Hypothalamus (tissue), 51 donors: ENCODE measurements at places on chromosomes 7 and 10.

DNA sequence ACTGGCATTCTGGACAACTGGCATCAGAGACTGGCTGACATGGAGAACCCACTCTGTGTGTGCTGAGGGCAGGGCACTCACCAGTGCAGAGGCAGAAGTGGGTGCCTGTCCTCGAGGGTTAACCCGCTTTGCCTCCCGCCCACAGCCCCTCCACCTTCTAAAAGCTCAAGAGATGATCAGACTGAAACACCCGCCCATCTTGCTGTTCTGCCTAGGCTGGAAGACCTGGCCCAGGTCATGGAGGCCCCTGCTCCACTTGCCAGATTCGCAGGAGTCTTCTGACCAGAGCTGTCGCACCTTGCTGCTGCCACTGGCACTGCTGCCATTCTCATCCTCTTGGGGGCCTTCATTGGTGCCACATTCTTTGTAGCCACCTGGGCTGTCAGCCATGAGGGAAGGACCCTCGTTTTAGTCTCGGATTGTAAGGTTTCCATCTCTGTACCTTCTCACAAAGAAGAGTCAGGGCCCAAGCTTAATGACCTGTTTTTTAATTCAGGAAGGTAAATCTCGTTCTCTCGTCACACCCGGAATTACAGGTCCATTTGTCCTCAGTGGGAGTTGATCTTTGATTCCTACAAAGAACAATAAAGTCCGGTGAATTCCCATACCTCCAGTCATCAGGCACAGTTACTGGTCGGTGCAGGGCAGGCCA lies 1.9 kb downstream of the CYREN start:
- DNase-seq, result no peak

DNA sequence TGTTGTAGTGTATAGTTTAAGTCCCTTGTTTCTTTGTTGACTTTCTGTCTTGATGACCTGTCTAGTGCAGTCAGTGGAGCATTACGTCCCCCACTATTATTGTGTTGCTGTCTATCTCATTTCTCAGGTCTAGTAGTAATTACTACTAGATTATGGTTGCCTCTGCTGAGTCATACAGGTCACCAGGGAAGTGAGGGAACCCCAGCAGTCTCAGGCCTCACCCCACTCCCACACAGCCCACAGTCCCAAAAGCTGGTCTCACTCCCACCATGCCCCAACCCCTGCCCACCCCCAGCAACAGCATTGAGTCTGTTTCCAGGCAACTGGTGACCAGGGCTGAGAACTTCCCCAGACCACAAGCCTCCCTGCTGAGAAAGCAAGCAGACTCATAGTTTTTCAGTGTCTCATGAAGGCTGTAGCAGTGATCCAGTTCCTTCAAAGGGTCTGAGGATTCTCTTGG lies 88.0 kb downstream of the PLXDC2 start:
- no peak for DNase-seq

DNA sequence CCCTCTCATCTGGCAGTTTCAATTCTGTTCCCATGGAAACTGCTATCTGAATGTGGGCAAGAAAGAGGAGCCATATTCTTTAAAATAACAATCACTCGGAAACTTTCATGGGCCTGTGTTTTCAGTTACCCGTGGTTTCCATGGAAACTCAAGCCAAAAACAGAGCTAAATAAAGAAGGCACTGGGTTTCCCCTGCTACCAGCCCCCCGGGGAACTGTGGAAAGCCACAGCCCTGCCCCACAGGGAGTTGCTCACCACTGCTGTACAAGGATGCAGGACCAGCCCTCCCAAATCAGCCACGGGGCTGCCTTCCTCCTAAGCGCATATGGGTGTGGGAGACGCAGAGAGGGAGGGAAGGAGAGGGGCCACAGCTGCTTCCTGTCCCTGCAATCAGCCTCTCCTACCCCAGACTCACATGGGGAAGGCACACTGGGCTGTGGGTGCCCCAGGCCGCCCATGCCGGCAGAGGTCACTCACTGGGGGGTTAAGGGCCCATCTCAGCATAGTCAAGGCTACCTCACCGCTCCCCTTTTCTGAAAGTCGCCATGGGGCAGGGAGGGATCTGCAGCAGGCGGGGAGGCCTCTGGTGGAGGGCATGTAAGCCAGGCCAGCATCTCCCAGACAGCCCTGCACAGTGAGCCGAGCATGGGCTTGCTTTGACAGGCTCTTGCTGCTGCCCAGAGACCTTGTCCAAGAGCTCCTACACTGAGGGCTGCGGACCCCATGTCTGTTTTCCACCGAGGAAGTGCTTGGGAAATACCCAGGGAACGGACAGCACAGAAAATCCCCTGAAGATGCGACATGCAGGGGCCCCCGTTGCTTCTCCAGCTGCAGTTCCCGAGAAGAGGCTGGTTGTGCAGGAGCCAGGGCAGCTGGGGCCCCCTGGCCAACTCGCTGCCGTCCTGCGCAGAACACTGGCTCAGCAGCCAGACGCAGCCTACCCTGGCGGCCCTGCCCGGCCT lies 157.3 kb upstream of the PPP2R2D start:
- no peak for DNase-seq

- DNase-seq, result no peak
These were observed 29.4 kb upstream of the ADCYAP1R1 start for GRCh38 chr7:31022726-31023125.

- DNase-seq, result no peak
These were observed 130.8 kb upstream of the LYZL1 start for GRCh38 chr10:29158066-29158465.

DNA sequence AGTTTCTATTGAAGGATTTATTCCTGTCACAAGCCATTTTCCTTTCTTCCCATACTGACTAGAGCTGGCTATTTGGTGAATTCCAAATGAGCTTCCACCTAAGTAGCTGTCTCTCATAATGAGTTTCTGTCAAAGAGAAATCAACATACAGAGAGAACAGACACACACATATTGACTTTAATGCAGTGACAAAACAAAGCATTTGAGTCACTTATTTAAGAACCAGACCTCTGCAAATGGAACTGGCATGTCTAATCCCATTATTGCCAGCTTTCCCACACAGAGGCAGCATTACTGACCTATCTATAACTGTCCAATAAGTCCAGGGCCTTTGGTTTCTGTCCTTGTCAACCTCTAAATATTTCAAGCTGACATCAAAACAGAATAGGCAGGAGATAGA lies 179.3 kb upstream of the CSTF2T start:
- no peak for DNase-seq

DNA sequence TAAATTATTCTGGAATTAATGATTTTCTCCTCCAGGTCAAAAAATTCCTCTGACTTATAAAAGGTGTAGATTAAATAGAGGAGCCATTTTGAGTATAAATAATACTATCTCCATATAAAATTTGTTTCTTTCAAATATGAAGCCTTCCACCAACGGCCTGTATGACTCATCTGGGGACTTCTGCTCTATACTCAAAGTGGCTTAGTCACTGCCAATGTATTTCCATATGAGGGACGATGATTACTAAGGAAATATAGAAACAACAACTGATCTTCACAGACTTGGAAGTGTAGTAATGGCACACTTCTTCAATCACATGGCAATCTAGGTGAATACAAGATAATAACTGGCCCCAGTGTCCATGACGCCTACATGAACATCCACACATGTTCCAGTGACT lies 335.6 kb upstream of the HGF start:
- DNase-seq, result no peak

GRCh38 chr7:140144821-140145220 lies 32.0 kb downstream of the KDM7A start:
- DNase-seq, result no peak

GRCh38 chr7:16755397-16755796 lies 1.8 kb downstream of the TSPAN13 start:
- DNase-seq, result no peak

GRCh38 chr10:440127-440526 lies 249.3 kb downstream of the DIP2C start:
- DNase-seq, result no peak

- no peak for DNase-seq
These were observed 1.5 kb downstream of the SLC25A13 start for GRCh38 chr7:96320442-96320841.

- no peak for DNase-seq
These were observed 308.7 kb upstream of the BMPER start for GRCh38 chr7:33596686-33597085.

DNA sequence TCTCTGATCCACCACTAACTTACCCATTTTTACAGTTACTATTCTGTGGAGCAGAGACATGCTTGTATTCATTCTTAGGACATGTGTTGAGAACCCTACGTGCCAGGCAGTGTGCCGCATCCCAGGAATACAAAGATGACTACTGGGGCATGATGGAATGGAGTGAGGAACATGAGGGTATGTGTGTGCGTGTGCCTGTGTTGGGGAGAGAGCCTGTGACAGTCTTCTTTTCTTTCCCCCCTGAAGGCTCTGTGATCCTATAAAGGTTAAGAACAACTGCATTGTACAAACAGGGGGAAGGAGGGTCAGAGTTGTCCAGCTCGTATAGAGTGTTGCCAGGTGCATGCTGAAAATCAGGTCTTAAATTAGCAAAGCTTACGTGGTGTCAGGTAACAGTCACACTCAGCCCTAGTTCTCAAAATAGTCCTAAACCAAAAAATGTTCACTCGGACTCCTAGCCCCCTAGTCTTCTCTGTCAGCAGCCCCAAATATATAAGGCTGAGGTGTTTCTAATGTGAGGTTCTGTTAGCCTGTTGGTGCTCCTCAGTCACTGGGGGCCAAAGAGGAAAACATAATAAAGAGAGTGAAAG lies 161.9 kb downstream of the CELF2 start:
- no peak for DNase-seq

DNA sequence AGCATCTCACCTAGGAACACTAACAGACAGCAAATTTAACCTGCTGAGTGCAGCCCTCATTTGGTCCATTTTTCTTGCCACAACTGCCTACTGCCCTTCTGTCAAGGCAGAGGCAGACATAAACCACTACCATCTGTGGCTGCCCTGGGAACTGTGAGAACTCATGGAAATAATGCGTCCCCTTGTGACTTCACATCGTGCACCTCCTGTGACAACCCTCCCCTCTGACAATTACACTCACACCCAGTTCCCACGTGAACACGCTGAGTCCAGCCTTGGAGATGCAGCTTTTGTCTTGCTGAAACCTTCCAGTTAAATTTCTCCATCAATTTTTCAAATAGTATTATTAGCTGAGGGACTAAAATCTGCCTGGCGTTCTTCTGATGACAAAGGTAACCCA lies 193.1 kb upstream of the KLF14 start:
- no peak for DNase-seq

- DNase-seq, result no peak
These were observed 59.9 kb upstream of the RHEB start for GRCh38 chr7:151579644-151580043.
